ENCODE measurements at places on chromosomes 5 and 9. TPM values are rescaled to one million over a fixed set of nuclear protein-coding genes. Genes with fewer than 3 reads are reported as not detected.
A peak's percentile ranks its signal among the peaks of the same experiment; 100 is the strongest.

IDNK gene
- 3.3 TPM for polyA plus RNA-seq

CBY3 gene
- 1.4 TPM for polyA plus RNA-seq

CARTPT gene
- not detected for polyA plus RNA-seq

SLC25A2 gene
- 0.17 TPM for polyA plus RNA-seq

TMEM174 gene
- 16.4 TPM for polyA plus RNA-seq

BNC2 gene
- 8.7 TPM for polyA plus RNA-seq

NFIL3 gene
- polyA plus RNA-seq = 51.8 TPM

GLRA1 gene
- polyA plus RNA-seq = not detected

ISL1 gene
- polyA plus RNA-seq = not detected

AQP7 gene
- 24.5 TPM for polyA plus RNA-seq

ADGRV1 gene
- polyA plus RNA-seq = 12.8 TPM

AFAP1L1 gene
- 16.0 TPM for polyA plus RNA-seq

POLR3G gene
- polyA plus RNA-seq = 2.8 TPM

BARX1 gene
- polyA plus RNA-seq = 0.24 TPM

PCDHA8 gene
- polyA plus RNA-seq = not detected

PCDHGB7 gene
- polyA plus RNA-seq = 13.7 TPM

- DNase-seq = no peak
Measured at GRCh38 chr5:52010454-52010853, 627.2 kb downstream of the ISL1 start.

- no peak for DNase-seq
Measured at GRCh38 chr9:4197548-4197947, 102.3 kb downstream of the GLIS3 start.

DNA sequence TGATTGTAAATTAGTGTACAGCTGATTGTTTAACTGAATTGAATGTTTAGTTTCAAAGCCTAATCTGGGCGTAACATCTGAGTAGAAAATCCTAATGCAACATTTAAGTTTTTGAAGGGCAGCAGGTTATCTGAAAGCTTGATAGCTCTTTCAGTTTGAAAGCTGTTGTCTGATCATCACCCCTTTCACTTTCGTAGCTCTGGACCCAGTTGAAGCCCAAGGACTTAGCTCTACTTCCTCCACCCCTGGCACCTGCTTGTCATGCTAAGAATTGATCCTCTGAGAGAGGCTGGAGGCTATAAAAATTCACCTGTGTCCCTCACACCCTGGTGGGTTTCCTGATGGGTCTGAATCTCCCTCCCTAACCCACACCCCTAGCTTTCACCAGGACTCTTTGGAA is 86.0 kb downstream of the ZFAND5 start:
- no peak for DNase-seq

- DNase-seq = no peak
Measured at GRCh38 chr5:134547579-134547978, 22.1 kb downstream of the JADE2 start.

DNA sequence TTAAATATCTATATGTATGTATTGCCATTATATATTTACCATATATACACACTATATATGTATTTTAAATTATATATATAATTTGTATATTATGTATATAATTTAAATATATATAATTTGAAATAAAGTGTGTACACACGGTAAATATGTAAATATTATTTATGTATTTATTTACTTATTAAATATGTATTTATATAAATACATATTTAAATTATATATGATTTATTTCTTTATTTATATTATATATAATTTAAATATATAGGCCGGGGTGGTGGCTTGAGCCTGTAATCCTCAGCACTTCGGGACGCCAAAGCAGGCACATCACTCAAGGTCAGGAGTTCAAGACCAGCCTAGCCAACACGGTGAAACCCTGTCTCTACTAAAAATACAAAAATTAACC is 31.3 kb upstream of the LHFPL2 start:
- DNase-seq = no peak

- DNase-seq = no peak
Measured at GRCh38 chr5:179054036-179054785, 6.0 kb upstream of the ZNF354C start.

GRCh38 chr5:170591054-170591453 is 87.2 kb downstream of the KCNIP1 start:
- DNase-seq = no peak

GRCh38 chr9:135307300-135307699 is 172.3 kb upstream of the PPP1R26 start:
- DNase-seq = no peak

DNA sequence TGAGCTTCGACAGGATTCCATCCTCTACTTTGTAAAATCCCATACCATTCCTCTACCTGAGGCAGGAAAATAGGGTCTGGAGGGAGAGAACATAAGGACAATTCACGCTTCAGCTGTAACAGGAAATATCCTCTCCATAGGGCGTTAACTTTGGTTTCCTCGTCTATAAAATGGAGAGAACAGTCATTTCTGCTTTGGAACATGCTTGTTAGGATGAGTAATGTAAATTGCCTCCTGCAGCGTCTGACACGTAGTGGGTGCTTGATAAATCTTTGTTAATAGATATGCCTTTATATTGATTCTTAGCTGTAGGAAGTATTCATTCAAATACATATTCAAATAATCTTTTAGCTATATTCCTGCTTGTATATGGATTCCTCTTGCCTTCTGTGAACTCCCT is 711 bp upstream of the SUB1 start:
- DNase-seq = no peak

GRCh38 chr5:56481428-56482357 is 248.6 kb upstream of the ANKRD55 start:
- peak; percentile 56 for DNase-seq

- peak; percentile 51 for DNase-seq
Measured at GRCh38 chr5:176611435-176611834, 1.5 kb upstream of the GPRIN1 start.

- no peak for DNase-seq
Measured at GRCh38 chr9:113776194-113776593, 99.9 kb upstream of the ZNF618 start.

- DNase-seq = no peak
Measured at GRCh38 chr5:179801304-179802206, 5.1 kb downstream of the MGAT4B start.

GRCh38 chr9:98329904-98330303 is 74.5 kb upstream of the TBC1D2 start:
- no peak for DNase-seq

GRCh38 chr5:13606051-13606450 is 338.4 kb downstream of the DNAH5 start:
- DNase-seq = no peak

- no peak for DNase-seq
Measured at GRCh38 chr5:58965677-58966414, 383.0 kb downstream of the RAB3C start.

GRCh38 chr9:33014665-33015014 is 10.4 kb upstream of the DNAJA1 start:
- DNase-seq = no peak

DNA sequence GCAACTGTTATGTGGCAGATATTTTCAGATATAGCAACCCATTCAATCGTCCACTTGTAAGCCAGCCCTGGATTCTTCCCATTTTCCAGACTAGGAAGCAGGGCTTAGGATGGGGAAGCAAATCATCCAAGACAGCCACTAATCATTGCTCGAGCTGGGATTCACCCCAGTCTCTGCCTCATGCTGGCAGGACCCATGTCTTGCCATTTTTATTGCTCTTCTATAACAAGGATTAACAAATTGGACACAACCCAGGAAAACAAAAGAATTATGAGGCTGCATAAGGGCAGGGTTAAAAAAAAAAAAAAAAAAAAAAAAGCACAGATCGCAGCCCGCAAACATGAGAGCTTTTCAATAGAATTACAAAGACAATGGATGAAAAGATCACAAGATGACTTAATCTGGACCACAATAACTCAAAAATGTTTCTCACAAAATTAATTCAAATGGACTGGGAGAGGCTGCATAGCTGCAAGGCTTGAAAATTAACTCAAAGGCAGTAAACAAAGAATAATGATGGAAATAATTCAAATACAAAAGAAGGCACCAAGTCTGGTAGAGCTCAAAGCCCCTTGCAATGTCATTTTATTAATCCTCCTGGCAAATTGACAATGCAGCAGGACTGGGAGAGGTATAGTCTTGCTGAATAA is 40.7 kb downstream of the ASTN2 start:
- DNase-seq = no peak

DNA sequence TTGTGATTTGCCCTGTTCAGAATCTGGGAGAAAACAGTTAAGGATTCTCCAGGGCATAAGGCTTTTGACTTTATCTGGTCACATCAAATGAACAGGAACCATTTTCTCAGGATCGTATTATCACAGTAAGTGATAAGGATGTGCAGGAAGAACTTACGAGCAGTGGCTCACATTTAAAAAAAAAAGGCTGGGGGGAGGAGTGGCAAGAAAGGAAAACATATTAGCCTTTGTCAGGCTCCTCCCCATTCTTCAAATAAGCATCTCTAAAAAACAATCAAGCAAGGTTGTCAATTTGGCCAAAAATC is 234.3 kb upstream of the TMEM161B start:
- no peak for DNase-seq

GRCh38 chr9:124187311-124187710 is 70.4 kb upstream of the NEK6 start:
- DNase-seq = no peak

DNA sequence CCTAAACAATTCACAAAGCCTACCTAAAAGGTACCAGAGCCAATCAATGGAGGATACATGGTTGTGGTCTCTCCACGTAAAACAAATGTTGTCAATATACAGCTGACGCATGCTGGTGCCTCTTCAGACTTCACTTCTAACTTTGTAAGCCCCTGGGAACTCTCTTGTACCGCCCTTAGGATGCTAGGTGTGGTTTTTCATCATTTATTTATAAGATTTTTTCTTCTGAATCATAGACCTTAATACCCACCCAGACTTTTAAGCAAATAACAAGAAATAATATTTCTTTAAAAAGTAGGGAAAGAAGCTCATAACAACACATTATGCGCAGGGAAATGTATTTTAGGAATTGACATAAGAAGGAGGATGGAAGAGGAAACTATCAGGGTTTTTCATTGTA is 33.0 kb downstream of the SSBP2 start:
- DNase-seq = no peak

- DNase-seq = no peak
Measured at GRCh38 chr5:14109771-14110170, 33.4 kb upstream of the TRIO start.

GRCh38 chr5:42912184-42912798 is 100.6 kb upstream of the SELENOP start:
- no peak for DNase-seq

- DNase-seq = no peak
Measured at GRCh38 chr5:104564530-104564929, 1001.9 kb upstream of the NUDT12 start.

- DNase-seq = no peak
Measured at GRCh38 chr5:134245101-134245604, 19.3 kb upstream of the PPP2CA start.

DNA sequence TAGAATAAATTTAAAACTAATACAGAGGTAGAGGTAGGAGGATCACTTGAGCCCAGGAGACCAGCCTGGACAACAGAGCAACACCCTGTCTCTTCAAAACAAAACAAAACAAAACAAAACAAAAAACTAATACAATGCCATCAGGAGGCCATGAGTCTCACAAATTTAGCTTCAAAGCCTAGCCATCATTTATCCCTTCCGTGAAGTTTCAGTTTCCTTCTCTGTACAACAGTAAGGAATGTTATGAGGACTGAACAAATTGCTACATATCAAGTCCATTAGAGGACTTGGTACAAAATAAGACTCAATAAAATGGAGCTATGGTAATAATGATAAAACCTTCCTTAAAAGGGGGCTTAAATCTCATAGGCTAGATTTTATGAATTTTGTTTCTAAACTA is 60.8 kb downstream of the MAPKAP1 start:
- DNase-seq = no peak

DNA sequence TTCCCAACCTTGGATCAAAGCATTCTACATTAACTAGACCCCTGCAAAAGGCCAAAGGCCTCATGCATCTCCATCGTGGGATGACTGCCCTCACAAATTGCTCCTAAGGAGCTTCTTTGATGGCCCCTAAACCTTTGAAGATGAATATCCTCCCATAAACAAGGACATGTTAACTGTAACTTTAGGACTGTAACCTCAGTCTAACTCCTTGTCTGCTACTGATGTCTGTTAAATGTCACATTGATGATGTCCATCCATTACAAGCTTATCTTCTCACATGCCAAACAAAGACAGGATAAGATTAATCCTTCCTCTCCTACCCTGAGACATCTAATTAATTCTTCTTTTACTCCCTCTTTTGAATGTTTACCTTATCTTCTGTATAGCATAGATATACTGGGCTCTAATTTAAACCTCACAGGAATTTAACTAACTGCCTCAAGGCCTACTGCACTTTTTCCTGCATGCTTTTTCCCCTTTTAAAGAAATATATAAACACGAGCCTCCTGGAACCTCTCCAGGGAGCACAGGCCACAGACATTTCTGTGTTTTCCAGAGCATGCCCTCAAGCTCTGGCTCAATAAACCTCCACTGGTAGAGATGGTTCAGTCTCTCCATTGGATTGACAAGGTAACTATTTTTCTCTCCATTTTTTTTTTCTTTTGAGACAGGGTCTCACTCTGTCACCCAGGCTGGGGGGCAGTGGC is 90.6 kb upstream of the SLC25A48 start:
- DNase-seq = peak; percentile 52

GRCh38 chr9:128862401-128862851 is 19.3 kb downstream of the KYAT1 start:
- no peak for DNase-seq

DNA sequence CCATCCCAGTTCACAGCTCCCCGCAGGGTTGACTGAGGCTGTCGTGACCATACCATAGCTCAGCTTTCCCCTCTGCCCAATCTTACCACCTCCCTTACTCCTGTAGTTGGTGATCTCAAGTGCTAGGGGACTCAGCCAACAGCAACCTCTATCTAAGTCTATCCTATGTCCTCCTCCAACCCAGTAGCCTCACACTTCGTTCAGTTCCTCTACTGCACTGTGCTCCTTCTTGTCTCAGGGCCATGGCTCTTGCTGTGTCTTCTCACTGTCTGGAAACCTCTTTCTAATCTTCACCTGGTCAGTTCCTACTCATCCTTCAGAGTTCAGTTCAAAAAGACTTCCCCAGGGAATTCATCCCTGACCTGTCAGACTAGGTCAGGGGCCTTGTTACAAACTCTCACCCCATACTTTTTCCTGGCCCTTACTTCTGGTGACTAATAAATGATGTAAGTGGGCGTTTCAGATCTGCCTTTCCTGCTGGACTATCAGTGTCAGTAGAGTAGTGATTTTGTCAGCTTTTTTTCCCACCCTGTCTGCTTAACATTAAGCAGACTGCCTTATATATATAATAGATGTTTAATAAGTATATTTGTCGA is 53.6 kb upstream of the NR3C1 start:
- no peak for DNase-seq

- DNase-seq = no peak
Measured at GRCh38 chr9:76594764-76595424, 135.9 kb downstream of the GCNT1 start.

- DNase-seq = no peak
Measured at GRCh38 chr9:126607086-126607485, 6.6 kb upstream of the LMX1B start.

DNA sequence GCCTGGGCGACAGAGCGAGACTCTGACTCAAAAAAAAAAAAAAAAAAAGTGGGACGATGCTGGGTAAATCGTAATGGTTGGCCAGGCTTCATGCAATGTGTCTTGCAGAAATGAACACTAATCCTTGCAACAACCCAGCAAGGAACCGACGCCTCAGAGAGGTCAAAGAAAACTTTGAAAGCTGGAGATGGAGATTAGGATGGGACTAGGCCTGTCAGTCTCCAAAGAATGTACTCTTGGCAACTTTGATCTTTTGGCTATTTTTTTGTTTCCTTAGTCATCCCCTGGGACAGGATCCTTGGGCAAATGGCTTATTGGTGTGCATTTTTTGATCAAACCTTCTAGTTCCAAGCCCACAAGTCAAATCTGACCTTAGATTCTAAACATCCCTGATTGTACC is 10.6 kb upstream of the PWWP2A start:
- no peak for DNase-seq

GRCh38 chr5:62514510-62515119 is 64.0 kb upstream of the LRRC70 start:
- no peak for DNase-seq

Measured in left renal pelvis (tissue), 4 donors.